ENCODE measurements at places on chromosomes 7 and 10.

DNA sequence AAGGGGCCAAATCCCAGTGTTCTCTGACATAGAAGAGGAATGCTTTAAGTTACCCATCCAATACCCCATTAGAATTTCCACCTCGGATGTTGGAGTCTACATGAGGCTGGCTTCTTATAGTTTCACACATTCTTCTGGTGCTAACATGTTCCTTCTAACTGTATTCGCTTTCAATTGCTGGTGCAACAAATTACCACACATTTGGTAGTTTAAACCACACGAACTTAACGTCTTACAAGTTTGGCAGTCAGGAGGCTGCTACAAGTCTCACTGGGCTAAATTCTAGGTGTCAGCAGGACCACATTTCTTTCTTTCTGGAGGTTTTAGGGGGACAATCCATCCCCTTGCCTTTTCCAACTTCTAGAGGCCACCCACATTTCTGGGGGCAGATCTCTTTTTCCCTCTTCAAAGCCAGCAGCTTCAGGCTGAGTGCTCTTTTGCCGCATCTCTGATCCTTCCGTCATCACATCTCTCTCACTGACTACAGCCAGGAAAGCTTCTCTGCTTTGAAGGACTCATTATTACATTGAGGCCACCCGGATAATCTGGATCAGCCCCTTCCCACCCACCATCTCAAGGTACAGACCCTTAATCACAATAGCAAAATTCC, 5.1 kb upstream of the MACC1 start:
- DNase-seq = no peak

GRCh38 chr10:16919121-16919982, 102.1 kb upstream of the RSU1 start:
- no peak for DNase-seq

GRCh38 chr10:101843032-101844021, at the start of gene KCNIP2:
Gene KCNIP2, minus strand, starts transcription at chr10:101843800. Its CDS starts 232 bp downstream, at chr10:101843568.
- peak; percentile 6 for DNase-seq

DNA sequence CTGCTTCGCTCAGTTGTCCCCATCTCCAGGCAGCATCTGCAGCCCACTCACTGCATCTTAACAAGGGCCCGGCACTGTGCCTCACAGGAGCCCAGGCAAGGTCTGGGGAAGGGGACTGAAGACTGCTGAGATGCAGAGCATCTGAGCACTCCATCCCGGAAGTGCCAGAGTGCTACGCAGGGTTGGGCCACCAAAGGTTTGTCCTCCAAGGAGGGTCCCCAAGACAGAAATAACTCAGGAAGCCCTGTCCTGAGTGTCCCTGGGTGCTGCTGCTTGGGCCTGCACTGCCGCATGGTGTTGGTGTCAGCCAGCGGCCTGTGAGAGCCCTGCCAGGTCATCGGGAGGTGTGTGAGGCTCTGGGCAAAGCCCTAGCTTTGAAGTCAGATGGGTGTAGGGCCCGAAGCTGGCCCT, 288.2 kb upstream of the ZMIZ1 start:
- DNase-seq = no peak

- DNase-seq = no peak
These were observed 105.7 kb downstream of the SNX10 start for GRCh38 chr7:26397332-26397731.

DNA sequence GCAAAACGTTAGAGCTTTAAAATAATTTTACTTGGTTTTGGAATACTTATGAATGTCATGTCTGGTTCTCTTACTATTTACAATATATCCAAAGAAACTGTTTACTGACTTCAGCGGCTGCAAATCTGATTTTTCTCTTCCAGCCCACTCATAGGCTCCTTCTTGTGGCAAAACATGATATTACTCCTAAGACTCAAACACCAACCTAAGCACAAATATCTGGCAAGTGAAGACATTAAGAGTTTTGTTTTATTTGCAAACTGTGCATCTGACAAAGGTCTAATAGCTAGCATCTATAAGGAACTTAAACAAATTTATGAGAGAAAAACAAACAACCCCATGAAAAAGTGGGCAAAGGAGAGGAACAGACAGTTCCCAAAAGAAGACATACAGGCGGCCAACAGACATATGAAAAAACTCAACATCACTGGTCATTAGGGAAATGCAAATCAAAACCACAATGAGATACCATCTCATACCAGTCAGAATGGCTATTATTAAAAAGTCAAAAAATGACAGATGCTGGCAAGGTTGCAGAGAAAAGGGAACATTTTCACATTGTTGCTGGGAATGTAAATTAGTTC, 20.3 kb upstream of the GJC3 start:
- DNase-seq = no peak

DNA sequence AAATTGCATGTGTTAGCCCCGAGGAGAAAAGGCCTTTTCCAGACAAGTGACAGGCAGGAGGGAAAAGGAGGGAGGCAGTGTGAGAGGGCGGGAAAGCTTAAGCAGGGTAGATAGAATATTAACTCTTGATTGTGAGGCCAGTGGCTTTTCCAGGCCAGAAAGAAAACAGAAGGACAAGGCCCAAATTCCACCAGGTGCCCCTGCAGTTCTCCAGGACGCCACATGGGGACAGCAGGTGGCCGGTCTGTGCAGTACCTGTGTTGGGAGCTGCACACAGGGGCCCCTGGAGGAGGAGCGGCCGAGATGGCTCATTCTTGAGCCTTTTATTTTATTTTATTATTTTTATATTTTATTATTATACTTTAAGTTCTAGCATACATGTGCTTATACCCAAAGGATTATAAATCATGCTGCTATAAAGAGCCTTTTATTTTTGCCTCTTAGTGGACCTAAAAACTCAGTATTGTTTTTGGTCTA, 141.3 kb upstream of the KLF14 start:
- no peak for DNase-seq

DNA sequence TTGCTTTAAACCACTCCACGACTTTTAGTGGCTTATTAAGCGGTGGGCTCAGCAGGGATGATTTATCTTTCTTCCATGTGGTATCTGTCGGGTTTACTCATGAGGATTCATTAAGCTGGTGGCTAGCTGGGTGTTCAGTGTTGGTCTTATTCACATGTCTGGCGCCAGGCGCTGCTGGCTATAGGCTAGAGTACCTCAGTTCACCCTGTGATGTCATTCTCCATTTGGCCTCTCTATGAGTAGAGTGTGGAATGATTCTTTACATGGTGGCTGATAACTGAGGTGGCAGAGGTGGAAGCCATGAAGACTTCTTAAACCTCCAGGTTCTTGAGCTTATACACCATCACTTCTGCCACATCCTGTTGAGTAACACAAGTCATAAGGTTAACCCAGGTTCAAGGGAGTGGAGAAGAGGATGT, 115.4 kb downstream of the MLLT10 start:
- no peak for DNase-seq

DNA sequence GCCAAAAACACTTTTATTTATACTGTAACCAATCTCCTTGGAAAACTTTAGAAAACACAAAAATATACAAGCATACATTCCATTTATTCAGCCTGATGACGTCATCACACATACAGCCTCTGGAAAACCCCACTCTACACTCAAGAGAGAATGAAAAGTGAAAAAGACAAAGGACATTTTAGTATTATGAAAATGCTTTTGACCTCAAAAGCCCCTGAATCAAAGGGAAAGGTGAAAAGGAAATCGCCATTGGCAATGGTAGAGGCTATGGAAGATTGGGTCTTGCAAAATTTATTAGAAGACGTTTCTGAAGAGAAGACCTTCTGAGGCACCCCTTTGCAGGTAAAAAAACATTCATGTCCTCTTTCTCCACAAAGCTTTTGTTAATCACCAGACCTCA, 82.9 kb upstream of the STRIP2 start:
- no peak for DNase-seq

Data from NCI-H2029 treated with DMSO at 0.1 percent for 48 hours (cell line).